ENCODE measurements at places on chromosomes 1 and 21.
A peak's percentile ranks its signal among the peaks of the same experiment; 100 is the strongest.

GRCh38 chr1:18100491-18101063, 7.0 kb upstream of the IGSF21 start:
- peak; percentile 46 for DNase-seq

DNA sequence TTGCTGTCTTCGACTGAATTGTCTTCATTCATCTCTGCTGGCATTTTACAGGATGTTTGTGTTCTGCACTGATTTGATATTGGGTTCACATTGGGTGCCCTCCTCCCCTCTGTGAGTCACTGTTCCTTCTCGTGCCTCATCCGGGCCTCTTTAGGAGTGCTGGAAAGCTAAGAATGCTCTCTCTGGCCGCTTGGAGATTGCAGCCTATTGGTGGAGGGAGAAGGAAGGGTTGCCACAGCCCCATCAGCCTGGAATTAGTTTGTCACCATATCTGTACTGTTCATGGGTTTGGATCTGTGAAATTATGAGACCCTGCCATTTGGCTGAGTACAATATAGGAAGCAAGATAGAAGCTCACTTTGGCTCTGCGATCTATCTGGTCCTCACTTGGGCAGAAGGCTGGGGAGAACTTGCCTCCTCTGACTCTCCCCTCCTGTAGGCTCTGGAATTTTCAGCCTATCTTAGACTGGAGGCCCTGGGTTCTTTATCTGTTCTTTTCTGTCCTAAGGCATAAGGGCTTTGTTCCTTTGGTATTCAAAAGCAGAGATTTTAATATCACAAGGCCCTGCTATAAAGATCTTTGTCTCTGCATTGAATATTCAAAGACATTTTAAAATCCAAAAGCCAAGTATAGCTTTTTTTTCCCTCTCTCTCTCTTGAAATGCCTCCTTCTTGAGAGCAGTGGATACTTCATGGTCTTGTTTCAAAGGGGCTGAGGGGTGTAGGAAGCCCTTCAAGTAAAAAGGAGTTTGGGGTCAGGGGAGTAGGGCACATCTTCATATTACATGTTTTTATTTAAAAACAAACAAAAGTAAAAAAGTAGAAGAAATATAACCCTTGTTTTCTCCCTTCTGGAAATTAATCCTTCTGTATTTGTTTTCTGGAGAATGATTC, 347.9 kb downstream of the ZP4 start:
- no peak for DNase-seq

- DNase-seq = no peak
Measured at GRCh38 chr1:180041582-180041981, 87.0 kb downstream of the CEP350 start.

GRCh38 chr1:63630238-63630637, 37.0 kb downstream of the PGM1 start:
- no peak for DNase-seq

- DNase-seq = no peak
Measured at GRCh38 chr1:27359822-27360158, 7.0 kb downstream of the MAP3K6 start.

DNA sequence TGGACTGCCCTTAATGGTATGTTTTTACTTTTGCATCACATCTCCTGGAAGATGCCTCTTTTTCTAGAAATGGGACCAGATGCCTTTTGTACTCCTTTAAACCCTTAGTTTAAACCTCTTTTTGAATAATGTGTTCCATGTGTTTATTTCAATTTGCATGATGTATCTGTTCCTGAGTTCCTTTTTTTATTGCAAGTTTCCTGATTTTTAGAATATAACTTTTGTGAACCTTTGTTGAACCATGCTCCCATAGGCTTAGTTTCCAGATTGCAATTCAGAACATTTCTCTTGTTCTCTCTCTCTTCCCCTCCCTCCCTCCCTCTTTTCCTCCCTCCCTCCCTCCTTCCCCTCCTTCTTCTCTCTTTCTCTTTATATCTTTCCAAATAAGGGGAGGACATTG, 81.9 kb downstream of the RGL1 start:
- DNase-seq = no peak

- no peak for DNase-seq
Measured at GRCh38 chr1:167799747-167800146, 78.0 kb downstream of the MPZL1 start.

DNA sequence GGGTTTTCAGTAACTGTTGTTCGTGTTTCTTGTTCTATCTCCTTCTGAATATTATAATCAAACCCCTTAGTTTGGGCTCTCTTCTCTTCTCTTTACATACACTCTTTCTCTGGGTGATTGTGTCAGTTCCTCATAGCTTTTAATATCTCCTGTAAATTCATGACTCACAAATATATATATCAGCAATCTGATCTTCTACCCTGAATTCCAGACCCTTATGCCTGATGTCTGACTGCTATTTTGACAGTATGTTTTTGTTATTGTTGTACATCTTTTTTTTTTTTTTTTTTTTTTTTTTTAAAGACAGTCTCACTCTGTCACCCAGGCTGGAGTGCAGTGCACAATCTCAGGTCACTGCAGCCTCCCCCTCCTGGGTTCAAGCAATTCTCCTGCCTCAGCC, 70.8 kb upstream of the MPC2 start:
- no peak for DNase-seq

- no peak for DNase-seq
Measured at GRCh38 chr1:208461680-208462079, 217.5 kb upstream of the PLXNA2 start.

- no peak for DNase-seq
Measured at GRCh38 chr1:209307846-209308245, 275.7 kb upstream of the CAMK1G start.

DNA sequence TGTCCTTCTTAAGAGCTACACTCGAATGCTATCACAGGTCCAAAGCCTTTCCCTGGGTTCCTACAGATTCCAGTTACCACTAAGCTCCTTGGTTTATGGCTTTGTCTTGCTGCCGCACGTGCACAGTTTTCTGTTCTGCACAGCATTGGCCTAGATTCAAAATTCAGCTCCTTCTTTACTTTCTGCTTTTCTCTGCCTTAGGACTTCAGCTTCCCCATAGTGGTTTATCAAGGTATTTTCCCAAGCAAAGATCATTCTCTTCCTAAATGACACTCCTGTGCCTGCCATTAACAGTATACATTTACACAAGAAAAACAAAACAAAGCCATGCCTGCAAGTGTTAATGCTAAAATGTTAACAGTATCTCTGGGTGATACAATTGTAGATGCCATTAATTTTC, 41.8 kb downstream of the PTPRU start:
- DNase-seq = no peak
